ENCODE measurements at places on chromosomes 2 and 18. TPM values are rescaled to one million over a fixed set of nuclear protein-coding genes. Genes with fewer than 3 reads are reported as not detected.

Gene HS1BP3
- total RNA-seq: 18.0 TPM

Gene KIF3C
- total RNA-seq: 8.1 TPM

Gene SMAD7
- 8.3 TPM for total RNA-seq

Gene STPG4
- total RNA-seq: not detected

Gene KCNE4
- not detected for total RNA-seq

Gene FAM110C
- under 0.01 TPM for total RNA-seq

Gene EPG5
- 28.3 TPM for total RNA-seq

Gene ADCYAP1
- 0.27 TPM for total RNA-seq

Gene LRRTM4
- not detected for total RNA-seq

Gene HEATR5B
- 57.4 TPM for total RNA-seq

DNA sequence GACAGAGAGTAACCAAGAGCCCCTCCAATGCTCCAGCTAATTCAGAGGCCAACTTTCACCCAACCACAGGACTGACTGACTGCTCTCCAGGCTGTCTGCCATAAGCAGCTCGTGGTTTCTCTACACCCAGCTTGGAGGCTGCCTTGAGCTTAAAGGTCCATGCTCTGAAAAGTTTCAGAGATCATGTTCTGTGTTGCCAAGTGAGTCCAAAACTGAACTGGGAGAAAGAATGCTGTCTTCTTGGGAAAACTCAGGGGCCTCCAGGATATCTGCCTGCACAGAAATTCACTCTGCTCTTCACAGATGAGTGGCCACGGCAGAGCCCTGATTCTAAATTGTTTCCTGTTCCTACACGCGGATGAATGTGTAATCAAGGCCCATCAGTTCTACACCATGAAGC lies 51.1 kb downstream of the LPIN2 start:
- DNase-seq: no peak

- no peak for DNase-seq
Observed at GRCh38 chr2:233307565-233307964, at the start of gene SAG. Gene SAG, plus strand, starts transcription at chr2:233307816. Its CDS starts 1,374 bp downstream, at chr2:233309190.

DNA sequence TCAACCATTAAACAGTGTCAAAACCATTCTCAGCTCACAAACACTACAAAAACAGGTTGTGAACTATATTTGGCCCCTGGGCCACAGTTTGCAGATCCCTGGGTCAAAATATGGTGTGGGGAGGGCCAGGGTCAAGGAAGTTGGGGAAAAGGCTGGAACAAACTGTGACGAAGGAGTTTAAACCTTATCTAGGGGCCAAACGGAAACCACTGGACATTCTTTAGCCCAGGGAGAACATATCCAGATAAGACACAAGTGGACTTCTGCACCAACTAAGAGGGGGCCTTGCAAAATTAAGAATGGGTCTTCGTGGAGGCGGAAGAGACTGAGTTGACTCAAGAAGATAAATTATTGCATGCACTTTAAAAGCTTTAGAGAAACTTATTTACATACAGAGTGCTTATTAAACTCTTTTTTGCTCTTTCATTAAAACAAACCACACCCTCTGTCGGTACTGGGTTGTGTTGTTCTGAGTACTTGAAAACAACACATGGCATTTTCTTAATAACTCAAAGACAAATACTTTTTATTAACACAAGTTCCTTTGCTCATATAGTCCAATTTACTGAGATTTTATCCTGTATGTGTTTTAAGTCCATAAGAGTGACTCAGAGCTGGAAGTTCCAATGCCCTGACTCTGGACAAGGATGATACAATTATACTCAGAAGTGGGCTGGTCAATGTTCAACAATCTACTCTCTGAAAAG lies 5.3 kb upstream of the ASAP2 start:
- DNase-seq: no peak

GRCh38 chr2:209974576-209974975 lies 27.9 kb upstream of the RPE start:
- DNase-seq: no peak

DNA sequence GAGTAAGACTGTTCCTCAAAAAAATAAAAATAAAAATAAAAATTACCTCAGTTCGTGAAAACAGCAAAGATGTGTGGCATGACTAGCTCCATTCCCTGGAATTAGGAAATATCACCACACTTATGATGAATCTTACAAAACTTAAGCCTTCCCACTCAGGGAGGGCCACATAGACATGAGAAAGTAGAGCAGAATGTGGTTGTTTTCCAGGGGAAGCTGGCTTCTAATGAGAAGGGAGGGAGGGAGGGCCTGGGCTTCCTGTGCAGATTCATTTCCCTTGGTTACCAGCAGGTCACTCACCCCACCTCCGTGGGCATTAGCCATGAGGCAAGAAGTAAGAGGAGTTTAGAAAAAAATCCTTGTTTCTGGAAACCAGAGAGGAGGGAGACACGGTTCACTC lies 95.9 kb upstream of the RMDN2 start:
- no peak for DNase-seq

DNA sequence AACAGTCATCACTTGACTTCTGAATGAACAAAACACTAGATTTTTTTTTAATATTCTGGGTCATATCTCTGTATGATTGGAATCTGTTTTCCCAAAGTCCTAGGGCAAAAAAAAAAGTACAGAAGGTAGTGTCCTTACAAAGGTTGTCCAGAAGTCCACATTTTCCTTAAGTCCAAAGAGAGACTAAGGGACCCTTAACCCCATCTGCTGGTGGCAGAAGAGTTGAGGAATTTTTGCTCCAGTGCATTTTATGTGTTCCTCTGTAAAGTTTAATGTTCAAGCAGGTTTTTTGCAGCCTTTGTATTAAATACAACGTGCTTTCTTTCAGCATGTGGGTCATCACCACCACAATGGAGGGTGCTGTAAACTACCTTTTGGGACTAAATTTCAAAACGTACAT lies 215.9 kb downstream of the SP3 start:
- DNase-seq: no peak

GRCh38 chr2:67260343-67261277 lies 136.5 kb upstream of the ETAA1 start:
- DNase-seq: no peak

DNA sequence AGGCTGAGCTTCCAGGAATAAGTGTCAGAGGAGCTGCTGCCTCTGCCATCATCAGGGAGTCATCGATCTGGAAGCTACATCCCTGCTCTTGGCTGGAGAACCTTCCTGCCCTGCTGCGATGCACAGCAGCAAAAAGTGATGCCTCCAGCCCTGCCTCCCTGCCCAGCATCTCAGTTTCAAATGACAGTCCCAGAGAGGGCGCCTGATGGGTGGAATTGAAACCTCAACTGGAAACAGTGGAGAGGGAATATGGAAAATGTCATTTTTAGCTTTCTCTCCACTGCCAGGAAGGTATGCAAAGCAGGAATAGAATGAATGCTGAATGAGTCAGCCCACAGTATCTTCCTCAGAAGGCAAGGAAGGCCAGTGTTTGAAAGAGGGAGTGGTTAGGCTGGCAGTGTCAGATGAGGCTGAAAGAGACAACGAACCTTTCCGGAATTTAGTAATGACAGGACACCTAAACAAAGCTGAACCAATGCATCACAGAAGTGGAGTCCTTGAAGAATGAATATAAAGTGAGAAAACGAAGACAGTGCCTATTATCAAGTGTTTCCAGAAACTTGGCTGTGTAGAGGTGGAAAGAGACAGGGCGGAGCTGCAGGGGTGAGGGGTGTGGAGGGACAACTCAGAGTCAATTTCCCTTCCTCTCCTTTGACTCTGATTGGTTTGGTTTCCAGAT lies 153.9 kb upstream of the NDUFV2 start:
- DNase-seq: no peak

GRCh38 chr2:233080836-233081229 lies 20.7 kb downstream of the INPP5D start:
- DNase-seq: no peak

DNA sequence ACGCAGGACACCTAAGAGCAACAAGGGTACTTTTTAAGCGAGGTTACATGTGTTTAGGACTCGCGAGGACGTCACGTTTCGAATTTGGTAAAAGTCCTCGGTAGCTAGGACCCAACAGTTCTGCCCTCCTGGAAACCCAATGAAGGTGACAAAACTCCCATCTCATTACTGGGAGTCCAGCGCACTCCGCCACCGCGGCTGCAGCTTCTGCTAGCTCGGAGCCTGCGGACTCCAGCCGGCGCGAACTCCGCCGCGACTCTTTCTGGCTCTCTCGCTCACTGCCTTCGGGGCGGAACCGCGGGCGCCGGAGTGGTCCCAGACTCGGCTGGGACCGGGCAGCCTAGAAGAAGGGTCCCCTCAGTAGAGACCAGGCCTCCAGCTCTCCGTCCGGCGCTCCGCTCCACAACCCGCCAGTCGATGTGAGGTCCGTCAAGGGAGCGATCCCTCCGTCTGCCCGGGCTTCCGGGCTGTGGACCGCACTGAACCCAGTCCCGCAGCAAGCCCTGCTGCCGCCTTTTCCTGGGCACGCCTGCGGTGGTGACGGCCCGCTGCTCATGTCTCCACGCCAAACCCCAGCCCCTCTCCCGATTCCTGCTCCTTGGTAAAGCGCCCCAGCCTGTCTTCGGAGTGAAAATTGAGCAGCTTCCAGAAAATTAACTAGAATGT lies 3.0 kb upstream of the OSR1 start:
- no peak for DNase-seq

GRCh38 chr2:166375195-166375735 lies 479 bp downstream of the SCN9A start:
- no peak for DNase-seq

GRCh38 chr2:40102447-40102846 lies 323.4 kb upstream of the THUMPD2 start:
- DNase-seq: no peak

- no peak for DNase-seq
Observed at GRCh38 chr2:108825736-108826135, 39.2 kb downstream of the CCDC138 start.

- DNase-seq: no peak
Observed at GRCh38 chr18:54090856-54091255, 133.6 kb downstream of the MBD2 start.

DNA sequence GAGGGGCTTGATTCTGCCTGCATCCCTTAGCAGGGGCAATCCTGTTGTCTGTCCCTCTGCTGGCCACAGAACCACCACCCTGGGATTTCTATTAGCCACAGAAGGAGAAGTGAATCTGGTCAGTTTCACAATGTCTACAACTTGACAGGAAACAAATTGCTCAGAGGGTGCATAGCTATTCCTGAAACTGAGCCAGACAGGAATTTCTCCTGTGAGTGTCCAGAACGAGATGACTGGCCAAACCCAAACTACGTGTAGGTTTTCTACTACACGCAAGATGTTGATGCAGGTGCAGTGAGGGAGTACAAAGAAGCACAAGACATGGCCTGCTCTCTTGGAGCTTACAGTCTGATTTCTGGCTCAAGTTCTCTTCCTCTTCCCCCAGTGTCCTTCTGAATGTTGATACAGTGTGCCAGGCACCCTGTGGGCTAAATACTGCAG lies 201.9 kb downstream of the CLIP4 start:
- DNase-seq: no peak

GRCh38 chr2:98556344-98557033 lies 51.8 kb downstream of the COA5 start:
- DNase-seq: no peak

DNA sequence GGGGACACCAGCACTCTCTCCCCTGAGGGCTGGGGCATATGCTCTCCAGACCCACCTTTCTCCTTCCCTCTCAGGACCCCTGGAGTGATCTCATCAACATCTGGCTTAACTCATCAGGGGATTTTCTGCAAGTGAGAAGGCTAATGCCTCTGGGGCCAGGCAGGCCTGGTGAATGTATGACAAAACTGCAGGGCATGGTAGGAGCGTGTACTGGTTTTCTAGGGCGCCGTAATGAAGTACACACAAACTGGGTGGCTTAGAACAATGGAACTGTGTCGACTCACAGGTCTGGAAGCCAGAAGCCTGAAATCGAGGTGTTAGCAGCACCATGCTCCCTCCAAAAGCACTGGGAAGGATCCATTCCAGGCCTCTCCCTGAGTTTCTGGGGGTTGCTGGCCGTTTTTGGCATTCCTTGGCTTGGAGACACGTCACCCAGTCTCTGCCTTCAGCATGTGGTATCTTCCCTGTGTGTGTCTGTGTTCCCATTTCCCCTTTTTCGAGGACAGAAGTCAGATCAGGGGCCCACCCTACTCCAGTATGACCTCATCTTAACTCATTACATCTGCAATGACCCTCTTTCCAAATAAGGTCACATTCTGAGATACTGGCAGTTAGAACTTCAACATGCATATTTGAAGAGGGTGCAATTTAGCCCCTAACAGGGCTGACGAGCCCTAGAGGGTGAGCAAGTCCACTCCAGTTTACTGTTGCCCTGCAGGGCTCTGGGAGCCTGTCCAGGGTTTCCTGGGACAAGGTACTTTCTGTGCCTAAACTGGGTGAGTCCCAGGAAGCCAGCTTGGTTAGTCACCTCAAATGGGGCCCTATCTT lies 45.5 kb upstream of the CAB39 start:
- DNase-seq: no peak

DNA sequence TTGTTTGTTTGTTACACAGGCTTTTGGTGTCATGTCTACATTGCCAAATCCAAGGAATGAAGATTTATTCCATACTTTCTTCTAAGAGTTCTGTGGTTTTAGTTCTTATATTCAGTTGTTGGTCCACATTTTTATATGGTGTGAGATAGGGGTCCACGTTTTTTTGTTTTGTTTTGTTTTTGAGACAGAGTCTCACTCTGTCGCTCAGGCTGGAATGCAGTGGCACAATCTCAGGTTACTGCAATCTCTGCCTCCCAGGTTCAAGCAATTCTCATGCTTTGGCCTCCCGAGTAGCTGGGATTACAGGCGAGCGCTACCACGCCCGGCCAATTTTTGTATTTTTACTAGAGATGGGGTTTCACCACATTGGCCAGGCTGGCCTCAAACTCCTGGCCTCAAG lies 8.2 kb downstream of the RALBP1 start:
- DNase-seq: no peak

GRCh38 chr2:123916051-123916450 lies 109.0 kb upstream of the CNTNAP5 start:
- no peak for DNase-seq

GRCh38 chr18:24396082-24396633 lies 1.5 kb downstream of the OSBPL1A start:
- no peak for DNase-seq

GRCh38 chr2:148279216-148279615 lies 258.3 kb downstream of the MBD5 start:
- DNase-seq: no peak

- DNase-seq: no peak
Observed at GRCh38 chr2:218438596-218438995, 19.7 kb downstream of the VIL1 start.

DNA sequence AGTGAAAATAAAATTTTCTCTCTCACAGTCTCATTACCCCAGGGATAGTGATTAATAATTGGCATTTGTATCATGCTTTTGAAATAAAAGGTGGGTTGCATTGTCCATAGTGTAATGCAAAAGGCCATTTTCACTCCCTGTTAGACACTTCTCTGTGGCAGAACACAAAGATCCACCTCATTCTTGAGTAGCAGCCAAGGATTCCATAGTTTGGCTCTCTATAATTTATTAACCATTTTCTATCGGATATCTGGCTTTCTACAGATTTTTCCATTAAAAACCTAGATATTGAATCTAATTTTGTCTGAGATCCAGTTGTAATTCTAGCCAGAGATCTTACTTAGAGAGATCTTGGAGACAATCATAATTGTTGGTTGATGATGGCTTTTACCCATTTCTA lies 39.0 kb downstream of the CDCA7 start:
- DNase-seq: no peak

GRCh38 chr18:70296289-70296688 lies 7.4 kb downstream of the SOCS6 start:
- no peak for DNase-seq
